ENCODE measurements at places on chromosomes 2 and 18.

DNA sequence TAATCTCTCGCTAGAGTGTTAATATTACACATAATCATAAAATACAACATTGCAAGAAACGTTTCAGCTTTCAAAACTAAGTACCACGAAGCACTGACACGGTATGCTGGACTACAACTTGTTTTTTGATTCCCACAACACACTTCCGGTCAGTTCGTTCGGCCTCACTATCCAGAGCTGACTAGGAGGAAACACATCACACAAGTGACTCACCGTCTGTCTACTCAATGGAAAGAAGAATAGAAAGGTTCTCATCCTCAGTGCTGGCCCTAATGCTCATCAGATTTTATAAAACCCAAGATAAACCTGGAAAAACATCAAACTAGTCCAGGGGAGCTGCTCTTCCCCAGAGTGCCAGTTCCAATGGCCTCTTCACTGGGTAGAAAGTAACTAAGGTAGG, 42.9 kb downstream of the ZNF385B start:
- no peak for DNase-seq

DNA sequence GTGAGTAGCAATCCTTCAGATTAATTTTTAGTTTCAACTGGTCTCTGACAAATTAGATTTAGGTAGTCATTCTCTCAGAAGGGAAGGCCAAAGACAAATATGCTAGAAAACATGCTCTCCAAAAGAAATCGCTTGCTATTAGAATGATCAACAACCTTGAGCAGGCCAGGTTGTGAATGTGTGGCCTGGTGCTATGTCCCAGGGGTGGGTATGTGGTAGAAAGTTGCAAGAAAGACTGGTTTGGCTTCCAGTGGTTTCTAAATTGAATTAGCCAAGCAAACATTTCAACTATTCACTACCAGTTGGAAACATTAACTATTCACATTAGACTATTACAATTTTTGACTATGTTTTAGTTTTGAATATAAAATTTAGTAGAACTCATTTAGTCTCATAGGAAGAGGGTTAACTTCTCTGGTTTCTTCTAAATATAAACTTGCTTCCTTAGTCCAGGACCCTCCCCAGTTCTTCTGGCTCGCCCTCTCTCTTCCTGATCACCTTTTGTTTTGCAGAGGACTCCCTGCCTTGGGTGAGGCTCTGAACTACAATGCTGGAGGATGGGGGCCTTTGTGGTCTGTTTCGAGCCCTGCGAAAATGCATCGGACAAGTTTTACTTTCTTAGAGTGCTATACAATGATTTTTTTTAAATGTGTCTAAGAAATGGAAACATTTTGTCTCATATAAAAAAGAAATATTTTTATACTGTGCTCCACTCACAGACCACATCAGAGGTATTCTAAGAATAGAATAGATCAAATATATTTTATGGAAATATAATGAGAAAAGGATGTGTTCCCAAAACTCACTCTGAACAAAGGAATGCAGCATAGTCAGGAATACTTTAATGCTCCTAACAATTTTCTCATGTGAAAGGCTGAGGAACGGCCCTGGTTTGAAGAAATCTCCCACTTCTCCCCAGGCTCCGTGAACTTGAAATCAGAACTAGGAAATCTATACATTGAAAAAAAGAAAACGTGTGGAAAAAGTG, 375.0 kb upstream of the ZEB2 start:
- DNase-seq: no peak

DNA sequence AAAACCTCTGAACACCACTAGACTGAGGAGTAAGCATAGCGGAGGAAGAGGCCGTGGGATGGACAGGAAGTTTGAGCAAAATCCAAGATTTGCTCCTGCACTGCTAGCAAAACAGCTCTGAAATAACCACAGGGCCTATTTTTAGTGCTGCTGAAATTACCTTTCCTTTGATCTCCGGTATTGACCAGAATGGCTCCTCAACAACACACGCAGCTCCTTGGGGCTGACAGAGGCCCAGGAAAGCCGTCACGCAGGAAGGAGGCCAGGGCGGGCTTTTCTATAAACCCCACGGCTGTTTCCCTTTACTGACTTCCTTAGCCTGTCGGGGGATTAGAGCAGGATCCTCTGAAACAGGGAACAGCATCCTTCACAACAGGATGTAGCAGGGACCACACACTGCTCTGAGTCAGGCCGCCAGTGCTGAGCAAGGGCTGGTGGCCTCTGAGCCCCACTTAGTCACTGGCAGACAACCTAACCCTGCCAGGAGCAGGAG, 80.8 kb upstream of the LCLAT1 start:
- no peak for DNase-seq

DNA sequence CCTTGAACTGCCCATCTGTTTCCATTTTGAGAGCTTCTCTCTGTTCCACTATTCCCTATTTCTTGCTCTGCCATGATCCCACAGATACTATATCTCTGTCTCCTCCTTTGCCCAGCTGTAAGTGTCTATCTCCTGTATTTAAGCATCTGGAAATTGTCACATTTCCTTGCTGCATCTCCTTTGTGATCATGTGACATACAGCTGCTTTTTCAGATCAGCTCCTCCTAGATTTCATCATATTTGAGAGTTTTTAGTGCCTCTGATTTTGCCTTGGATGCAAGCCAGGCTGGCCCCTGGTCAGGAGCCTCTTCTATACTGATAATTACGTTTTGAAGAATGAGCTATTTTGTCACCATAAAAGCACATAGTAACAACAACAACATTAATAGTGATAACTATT, 131.7 kb upstream of the TNP1 start:
- no peak for DNase-seq

DNA sequence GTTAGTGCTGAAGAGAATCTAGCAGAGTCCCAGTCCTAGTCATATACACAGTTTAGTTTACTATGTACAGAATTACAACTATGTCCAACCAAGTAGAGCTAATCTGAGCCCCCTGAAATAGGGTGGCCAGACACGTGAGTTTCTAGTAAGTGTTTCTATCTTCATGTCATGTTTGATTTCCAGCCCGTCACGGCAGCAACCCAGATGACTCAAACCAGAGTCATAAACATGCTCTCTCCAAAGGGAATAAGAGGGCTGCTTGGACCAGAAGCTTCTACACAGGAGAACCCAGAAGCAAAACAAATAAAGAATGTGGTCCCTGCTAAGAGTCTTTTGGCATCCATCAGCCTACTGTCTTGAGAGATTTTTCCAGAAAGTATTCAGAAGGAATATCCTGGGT, 64.9 kb upstream of the WIPF1 start:
- DNase-seq: no peak

DNA sequence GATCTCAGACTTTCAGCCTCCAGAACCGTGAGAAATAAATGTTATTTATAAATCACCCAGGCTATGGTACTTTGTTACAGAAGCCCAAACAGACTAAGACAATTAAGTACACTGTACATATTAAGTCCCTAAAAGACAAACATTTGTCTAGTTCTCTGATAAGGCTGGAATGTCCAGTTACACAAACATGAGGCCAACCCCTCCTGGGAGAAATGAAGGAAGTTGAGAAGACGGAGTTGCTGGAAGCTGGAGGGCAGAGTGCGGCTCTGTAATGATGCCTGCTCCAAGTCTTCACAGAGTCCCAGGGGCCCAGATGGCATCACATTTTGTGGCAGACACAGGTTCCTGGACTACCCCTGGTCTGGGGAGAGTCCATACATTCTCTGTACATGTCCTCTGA, 79.2 kb upstream of the ST8SIA3 start:
- DNase-seq: no peak

DNA sequence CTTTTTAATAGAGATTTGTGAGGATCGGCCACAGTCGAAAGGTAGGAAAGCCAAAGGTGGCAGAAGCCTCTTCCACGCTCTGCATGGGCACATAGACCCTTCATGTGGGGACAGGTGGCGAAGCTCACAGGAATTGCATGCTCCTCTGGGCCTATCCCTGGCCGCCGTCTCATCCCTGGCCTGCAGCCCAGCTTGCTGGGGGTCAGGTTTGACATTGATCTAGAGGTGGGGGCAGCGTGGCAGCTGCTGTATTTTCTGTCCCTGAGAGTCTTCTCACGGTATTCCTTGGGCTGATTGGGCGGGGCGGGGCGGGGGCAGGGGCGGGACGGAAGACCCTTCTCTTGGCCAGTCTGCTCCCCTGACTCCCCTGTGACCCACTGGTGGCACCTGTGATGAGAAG, 48.9 kb downstream of the STK25 start:
- DNase-seq: no peak

DNA sequence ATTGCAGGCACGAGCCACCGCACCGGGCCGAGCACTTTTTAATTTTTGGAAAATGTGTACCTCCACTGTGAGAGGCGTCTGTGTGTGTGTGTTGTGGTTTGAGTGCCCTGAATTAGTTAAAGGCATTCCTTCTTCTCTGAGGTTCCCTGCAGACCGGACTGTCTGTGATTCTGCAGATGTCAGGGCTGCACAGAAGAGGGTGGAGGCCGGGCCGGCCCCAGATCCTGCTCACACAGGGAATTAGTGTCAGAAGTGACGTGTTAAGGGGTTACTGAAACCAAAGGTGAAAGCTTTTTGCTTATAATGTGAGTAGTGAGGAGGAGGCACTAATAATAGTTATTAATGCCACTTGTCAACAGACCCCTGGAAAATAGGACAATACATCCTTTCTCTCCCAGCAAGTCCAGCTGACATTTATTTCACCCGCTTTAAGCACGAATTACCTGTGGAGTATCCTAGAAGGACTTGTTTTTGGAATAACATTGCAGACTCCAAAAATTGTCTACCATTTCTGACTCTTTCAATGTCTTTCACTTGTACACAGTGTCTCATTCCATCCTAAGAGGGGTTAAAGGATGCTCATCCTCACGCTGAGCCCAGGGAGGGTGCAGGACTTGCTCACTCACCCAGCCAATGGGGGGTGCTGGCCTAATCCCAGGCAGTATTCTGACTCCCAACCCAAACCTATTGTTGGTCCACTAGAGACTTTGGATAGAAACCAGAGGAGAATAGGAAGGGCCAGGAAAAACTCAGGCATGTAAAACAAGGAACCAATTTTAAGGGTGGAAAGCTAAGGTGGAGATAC, 16.2 kb downstream of the ARHGAP25 start:
- peak; percentile 14 for DNase-seq

- DNase-seq: no peak
Observed at GRCh38 chr2:109409321-109410038, 204.3 kb downstream of the SEPTIN10 start.

Data from NCI-H1417 treated with DMSO at 0.1 percent for 48 hours (cell line).